ENCODE measurements at places on chromosomes 16 and 17.

GRCh38 chr16:53084141-53084541 lies 29.4 kb downstream of the CHD9 start:
- no peak for DNase-seq

- no peak for DNase-seq
Measured at GRCh38 chr16:11170696-11171447, 85.1 kb downstream of the SOCS1 start.

DNA sequence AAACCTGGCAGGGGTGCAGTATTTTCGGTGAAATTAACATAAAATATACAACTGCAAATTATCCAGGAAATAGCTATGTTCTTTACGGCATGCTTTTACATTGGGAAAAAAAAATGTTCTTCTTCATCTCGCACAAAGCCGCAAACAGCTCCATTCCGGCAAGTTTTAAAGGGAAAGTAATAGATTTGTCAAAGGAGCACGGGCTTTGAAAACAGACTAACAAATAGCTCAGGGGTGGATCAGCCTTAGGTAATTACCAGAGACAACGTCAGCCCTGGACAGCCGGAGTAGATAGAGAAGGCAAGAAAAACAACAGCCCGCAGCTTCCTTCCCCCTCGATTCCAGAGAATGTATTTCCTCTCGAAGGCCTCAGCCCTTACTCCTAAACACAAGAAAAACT lies 222.5 kb downstream of the C16orf78 start:
- DNase-seq: no peak

GRCh38 chr16:64627781-64628180 lies 494.1 kb downstream of the CDH11 start:
- DNase-seq: no peak

- DNase-seq: no peak
Measured at GRCh38 chr17:72771734-72772133, 320.8 kb downstream of the SLC39A11 start.

- DNase-seq: no peak
Measured at GRCh38 chr17:10836966-10837590, 809 bp downstream of the PIRT start.

- DNase-seq: no peak
Measured at GRCh38 chr16:22293137-22294106, 3.8 kb upstream of the POLR3E start.

DNA sequence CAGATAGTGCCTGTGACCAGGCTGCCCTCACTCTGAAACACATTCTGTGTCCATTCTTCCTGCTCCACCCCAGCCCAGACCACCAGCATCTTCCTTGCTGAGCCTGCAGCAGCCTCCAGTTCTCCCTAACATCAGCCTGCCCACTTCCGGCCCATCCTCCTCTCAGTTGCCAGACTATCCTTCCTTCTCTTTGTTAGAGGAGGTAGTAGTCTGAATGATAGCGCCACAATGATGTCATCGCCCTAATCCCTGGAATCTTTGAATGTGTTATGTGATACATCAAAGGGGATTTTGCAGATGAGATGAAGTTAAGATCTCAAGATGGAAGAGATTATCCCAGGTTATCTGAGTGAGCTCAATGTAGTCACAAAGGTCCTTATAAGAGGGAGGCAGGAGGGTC lies 3.2 kb upstream of the ZDHHC1 start:
- DNase-seq: no peak

DNA sequence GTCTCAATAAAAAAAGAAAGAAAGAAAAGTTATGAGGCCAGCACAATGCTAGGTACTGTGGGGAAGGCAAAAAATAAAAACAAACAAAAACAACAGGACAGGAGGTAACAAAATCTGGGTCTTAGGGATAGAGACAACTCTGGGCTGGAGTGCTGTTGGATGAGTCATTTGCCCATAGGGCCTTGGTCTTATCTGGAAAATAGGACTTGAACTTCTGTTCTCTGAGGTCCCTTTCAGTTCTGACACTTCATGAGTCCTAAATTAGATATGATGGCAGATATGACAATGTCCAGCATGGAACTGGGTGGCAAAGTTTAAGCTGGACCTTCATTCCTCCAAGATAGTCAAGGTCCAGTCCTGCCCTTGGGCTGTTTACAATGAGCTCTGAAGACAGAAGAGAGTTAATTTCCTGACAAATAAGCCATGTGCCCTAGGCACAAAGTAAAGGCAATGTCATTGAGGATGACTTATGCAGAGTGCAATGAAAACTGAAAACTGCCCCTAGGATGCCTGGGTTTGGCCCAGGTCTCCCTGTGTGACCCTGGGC lies 8.9 kb upstream of the HDAC5 start:
- no peak for DNase-seq
